ENCODE measurements at places on chromosomes 2 and 18. TPM values are rescaled to one million over a fixed set of nuclear protein-coding genes. Genes with fewer than 3 reads are reported as not detected.

ZBTB7C gene
- 1.4 TPM for total RNA-seq

PROC gene
- total RNA-seq, result 2.6 TPM

PROKR1 gene
- not detected for total RNA-seq

IL1F10 gene
- total RNA-seq, result not detected

IFIH1 gene
- 4.2 TPM for total RNA-seq

- peaks cover 8% of the 10 kb centered on the region for H3K27me3 ChIP-seq
- DNase-seq, result no peak
- peaks cover 8% of the 10 kb centered on the region for H3K4me1 ChIP-seq
- H3K4me3 ChIP-seq, result no peak overlapping the region
- H3K36me3 ChIP-seq, result no peaks in the 10 kb centered on the region
Measured at GRCh38 chr2:80499095-80499494, 194.5 kb upstream of the LRRTM1 start.

GRCh38 chr2:219736209-219736608, 108.8 kb downstream of the SLC4A3 start:
- H3K4me3 ChIP-seq, result no peak overlapping the region
- peaks cover 8% of the 10 kb centered on the region for H3K4me1 ChIP-seq
- no peak overlapping the region for H3K27ac ChIP-seq
- no peaks in the 10 kb centered on the region for H3K27me3 ChIP-seq
- no peak for DNase-seq

- peaks cover 40% of the 10 kb centered on the region for H3K36me3 ChIP-seq
- DNase-seq, result no peak
- H3K27ac ChIP-seq, result peak overlapping the region; percentile 71
- H3K27me3 ChIP-seq, result no peaks in the 10 kb centered on the region
Measured at GRCh38 chr2:160290598-160290997, 90.5 kb upstream of the ITGB6 start.

DNA sequence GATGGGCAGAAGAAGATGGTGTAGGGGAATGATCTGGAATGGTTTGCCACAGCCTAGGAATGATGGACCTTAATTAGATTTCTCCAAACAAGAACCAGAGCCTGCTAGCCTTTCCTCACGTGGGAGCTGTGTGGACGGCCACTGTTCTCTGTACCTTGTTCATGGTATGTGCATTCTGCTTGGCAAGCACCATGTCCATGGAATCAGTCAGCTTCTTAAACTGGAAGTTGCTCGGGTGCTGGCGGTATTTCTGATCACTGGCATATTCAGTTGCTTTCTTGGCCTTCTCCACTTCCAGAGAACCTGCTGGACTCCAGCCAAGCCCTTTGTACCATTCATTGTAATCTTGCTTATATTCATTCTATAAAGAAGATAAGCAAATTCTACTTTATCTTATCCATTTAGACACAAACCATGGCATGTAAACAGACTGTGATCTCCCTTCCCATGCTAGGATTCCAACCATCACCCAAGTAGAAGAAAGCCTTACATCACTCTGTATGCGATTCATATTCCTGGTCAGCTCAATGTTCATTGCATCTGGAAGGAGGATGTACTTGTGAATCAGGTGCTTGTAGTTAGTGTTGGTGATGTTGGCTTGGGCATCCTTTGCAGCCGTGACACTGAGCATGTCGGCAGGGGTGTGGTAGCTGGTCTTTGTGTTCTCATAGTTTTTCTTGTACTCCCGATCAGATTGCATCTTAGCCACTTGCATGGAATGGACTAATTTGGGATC, 78.4 kb downstream of the NEB start:
- peaks cover 2% of the 10 kb centered on the region for H3K36me3 ChIP-seq
- no peak overlapping the region for H3K27ac ChIP-seq
- H3K4me3 ChIP-seq, result no peak overlapping the region
- no peaks in the 10 kb centered on the region for H3K27me3 ChIP-seq

- DNase-seq, result no peak
- peaks cover 3% of the 10 kb centered on the region for H3K27me3 ChIP-seq
- no peak overlapping the region for H3K4me3 ChIP-seq
- no peak overlapping the region for H3K27ac ChIP-seq
- H3K4me1 ChIP-seq, result peaks cover 3% of the 10 kb centered on the region
- H3K36me3 ChIP-seq, result peaks cover 10% of the 10 kb centered on the region
Measured at GRCh38 chr2:206379266-206379665, 64.1 kb upstream of the ADAM23 start.

DNA sequence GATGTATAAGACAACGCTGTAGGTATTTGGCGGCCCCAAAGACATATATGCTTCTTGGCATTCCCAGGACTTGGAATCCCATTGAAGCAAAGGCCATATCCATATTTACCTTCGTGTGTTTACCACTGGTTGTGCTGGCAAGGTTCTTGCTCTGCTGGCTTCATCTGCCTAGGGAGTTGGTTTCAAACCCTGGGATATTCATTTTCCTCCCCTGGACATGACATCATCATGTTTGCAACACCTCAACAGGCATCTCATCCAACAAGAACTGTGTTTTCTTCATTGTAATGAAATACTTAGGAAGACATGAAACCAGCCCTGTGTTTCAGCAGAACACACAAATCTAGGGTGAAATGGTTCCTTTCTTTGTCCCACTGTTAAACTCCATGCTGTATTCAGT, 77.9 kb upstream of the PHLPP1 start:
- H3K4me1 ChIP-seq, result no peaks in the 10 kb centered on the region
- no peak overlapping the region for H3K27ac ChIP-seq
- H3K4me3 ChIP-seq, result no peak overlapping the region
- DNase-seq, result no peak
- H3K27me3 ChIP-seq, result peaks cover 14% of the 10 kb centered on the region
- no peaks in the 10 kb centered on the region for H3K36me3 ChIP-seq

- H3K36me3 ChIP-seq, result peaks cover 8% of the 10 kb centered on the region
- DNase-seq, result no peak
- no peak overlapping the region for H3K4me3 ChIP-seq
- no peaks in the 10 kb centered on the region for H3K27me3 ChIP-seq
Measured at GRCh38 chr2:58098254-58099095, 51.9 kb downstream of the VRK2 start.

DNA sequence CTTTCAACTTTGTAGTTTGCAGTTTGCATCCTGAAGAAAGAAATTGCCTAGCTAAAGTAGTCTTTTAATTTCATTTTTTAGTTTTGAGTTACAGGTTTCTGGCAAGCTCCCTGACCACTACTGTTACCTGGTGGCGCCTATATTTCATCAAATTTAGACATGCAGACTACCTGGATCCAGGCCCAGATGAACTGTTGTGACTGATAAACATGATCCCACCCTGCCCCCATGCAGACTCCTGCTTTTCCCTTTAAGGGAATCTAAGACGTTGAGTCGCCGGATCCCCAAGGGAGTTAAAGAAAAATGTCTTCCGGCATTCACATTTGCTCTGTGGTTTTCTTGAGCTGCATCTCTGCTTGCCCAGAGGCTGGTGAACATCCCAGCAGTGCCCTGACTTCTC, 22.2 kb downstream of the METAP1D start:
- peak overlapping the region; percentile 54 for H3K4me3 ChIP-seq
- H3K27me3 ChIP-seq, result no peaks in the 10 kb centered on the region
- no peak for DNase-seq
- no peaks in the 10 kb centered on the region for H3K36me3 ChIP-seq

- H3K4me3 ChIP-seq, result no peak overlapping the region
- DNase-seq, result no peak
- H3K4me1 ChIP-seq, result peaks cover 11% of the 10 kb centered on the region
- no peaks in the 10 kb centered on the region for H3K27me3 ChIP-seq
Measured at GRCh38 chr2:204026294-204026693, 89.7 kb downstream of the ICOS start.

DNA sequence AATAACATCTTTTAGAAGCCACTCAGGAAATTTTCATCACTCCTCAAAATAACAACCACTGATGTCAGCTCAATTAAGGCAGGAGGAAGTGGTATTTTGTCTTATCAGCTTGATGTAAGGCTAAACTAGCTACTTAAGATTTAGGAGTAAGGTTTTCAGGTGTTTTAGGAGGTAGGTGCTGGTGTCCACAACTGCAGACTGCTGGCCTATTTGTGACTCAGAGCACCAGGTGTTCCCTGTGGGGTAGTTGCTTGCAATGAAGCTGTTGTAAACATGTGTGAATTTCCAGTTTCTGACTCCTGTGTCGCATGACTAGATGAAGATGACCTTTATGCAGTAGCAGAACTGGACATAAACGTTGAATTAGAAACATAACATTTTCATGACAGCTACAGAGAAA, 164.2 kb downstream of the THSD7B start:
- H3K36me3 ChIP-seq, result no peaks in the 10 kb centered on the region
- H3K4me1 ChIP-seq, result no peaks in the 10 kb centered on the region
- H3K27ac ChIP-seq, result no peak overlapping the region
- H3K4me3 ChIP-seq, result no peak overlapping the region

GRCh38 chr2:127371037-127371436, 16.7 kb downstream of the MAP3K2 start:
- H3K4me3 ChIP-seq, result no peak overlapping the region
- H3K4me1 ChIP-seq, result peaks cover 29% of the 10 kb centered on the region
- H3K27me3 ChIP-seq, result no peaks in the 10 kb centered on the region

GRCh38 chr2:36613801-36614200, 15.8 kb upstream of the FEZ2 start:
- no peaks in the 10 kb centered on the region for H3K36me3 ChIP-seq
- no peak overlapping the region for H3K27ac ChIP-seq
- no peak overlapping the region for H3K4me3 ChIP-seq
- no peak for DNase-seq
- no peaks in the 10 kb centered on the region for H3K27me3 ChIP-seq

DNA sequence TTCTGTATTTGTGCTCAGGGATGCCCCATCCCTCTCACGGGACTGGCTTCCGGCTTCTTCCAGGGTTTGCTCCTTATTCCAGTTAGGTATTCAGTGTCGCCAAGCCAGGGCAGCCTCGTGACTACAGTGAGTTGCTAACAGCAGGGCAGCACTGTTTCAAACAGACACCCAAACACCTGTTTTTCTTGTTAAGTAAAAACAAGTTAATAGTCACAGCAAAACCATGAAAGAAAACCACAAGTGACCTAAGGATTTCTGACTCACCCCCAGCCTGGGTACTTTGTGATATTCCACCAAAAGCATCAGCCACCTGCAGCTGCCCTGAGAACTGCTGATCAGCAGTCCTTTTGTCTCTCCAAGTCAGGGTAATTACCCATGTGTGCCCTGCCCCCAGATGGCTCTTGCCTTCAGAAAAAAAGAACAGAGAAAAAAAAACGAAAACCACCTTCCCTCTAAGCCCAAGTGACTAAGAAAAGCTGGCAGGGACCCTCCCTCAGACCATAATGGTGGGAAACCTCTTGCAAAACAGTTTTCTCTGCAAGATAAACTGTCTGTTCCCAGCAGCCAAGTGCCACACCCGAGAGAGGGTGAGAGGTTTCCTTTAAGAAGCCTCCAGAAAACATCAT, 178.2 kb downstream of the ANAPC1 start:
- H3K36me3 ChIP-seq, result no peaks in the 10 kb centered on the region
- DNase-seq, result no peak
- peaks cover 50% of the 10 kb centered on the region for H3K4me1 ChIP-seq
- no peak overlapping the region for H3K4me3 ChIP-seq
- no peaks in the 10 kb centered on the region for H3K27me3 ChIP-seq

- no peak for DNase-seq
- H3K36me3 ChIP-seq, result no peaks in the 10 kb centered on the region
- H3K27me3 ChIP-seq, result no peaks in the 10 kb centered on the region
- H3K4me3 ChIP-seq, result peak overlapping the region; percentile 82
Measured at GRCh38 chr18:77131100-77131651, 1.4 kb downstream of the MBP start.

DNA sequence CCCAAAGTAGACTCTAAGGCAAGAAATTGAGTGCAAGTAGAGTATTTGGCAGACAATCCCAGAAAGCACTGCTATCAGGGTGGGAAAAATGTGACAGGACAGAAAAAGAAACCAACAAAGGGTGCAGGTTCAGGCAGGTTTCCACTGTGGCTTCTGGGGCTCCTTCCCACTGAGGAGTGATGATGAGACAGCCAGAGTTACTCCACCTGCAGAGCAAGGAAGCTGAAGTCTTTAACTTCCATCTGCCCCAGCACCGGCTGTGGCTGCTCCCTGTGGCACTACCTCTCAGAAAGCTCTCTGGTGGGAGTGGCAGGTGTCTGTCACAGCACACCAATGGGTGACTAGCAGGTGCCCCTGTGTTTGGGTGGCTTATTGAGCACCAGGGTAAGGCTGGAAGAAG, 37.6 kb upstream of the ACKR3 start:
- H3K36me3 ChIP-seq, result peaks cover 1% of the 10 kb centered on the region
- no peak overlapping the region for H3K4me3 ChIP-seq
- H3K27me3 ChIP-seq, result no peaks in the 10 kb centered on the region
- no peak for DNase-seq
- no peak overlapping the region for H3K27ac ChIP-seq

DNA sequence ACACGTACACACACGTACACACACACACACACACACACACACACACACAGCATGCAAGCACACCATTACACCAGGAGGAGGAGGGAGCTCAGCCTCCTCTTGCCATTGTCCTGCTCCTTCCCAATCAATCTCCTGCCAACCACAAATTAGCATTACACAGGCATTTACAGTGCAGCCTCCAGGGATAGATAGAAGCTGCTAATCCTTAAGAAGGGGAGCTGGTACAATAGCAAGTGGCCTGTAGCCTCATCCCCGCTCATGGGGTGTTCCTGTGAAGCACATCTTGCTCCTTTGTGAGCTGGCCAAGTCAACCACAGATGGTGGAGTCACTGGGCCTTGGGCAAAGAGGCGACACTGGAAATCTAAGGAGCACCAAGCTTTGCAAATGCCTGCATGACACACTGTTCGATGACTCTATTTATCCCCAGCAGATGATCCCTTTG, 110.3 kb upstream of the PKDCC start:
- H3K27ac ChIP-seq, result peak overlapping the region; percentile 15
- no peaks in the 10 kb centered on the region for H3K27me3 ChIP-seq

GRCh38 chr2:160440888-160441287, 52.7 kb downstream of the RBMS1 start:
- DNase-seq, result no peak
- peaks cover 5% of the 10 kb centered on the region for H3K36me3 ChIP-seq
- peak overlapping the region; percentile 36 for H3K27ac ChIP-seq

GRCh38 chr18:50128506-50129271, 66.3 kb downstream of the MYO5B start:
- H3K27ac ChIP-seq, result no peak overlapping the region
- H3K36me3 ChIP-seq, result no peaks in the 10 kb centered on the region
- no peaks in the 10 kb centered on the region for H3K4me1 ChIP-seq
- DNase-seq, result no peak
- peaks cover 31% of the 10 kb centered on the region for H3K27me3 ChIP-seq

GRCh38 chr18:10057894-10058791, 144.3 kb downstream of the VAPA start:
- H3K4me1 ChIP-seq, result peaks cover 60% of the 10 kb centered on the region
- no peaks in the 10 kb centered on the region for H3K36me3 ChIP-seq
- H3K4me3 ChIP-seq, result peak overlapping the region; percentile 5

DNA sequence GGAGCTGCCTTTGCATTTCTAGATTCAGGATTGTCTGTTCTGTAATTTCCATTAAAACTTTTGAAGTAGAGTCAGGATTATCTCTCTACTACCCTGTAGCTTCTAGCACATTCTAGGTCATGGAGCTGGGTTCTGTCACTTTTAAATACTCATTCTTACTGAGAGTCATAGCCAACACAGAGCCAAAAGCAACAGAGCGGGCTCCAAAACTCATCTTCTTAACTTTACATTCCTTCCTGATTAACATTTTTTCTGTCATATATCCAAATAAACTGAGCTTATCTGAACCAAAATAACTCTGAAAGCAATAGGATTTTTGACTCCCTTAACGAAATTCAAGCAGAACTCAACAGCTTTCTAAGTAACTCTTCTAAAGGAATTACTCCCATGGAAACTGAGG, 12.9 kb downstream of the PREPL start:
- H3K4me3 ChIP-seq, result no peak overlapping the region
- no peaks in the 10 kb centered on the region for H3K27me3 ChIP-seq
- peaks cover 4% of the 10 kb centered on the region for H3K36me3 ChIP-seq

GRCh38 chr2:166972418-166972817, 84.1 kb downstream of the XIRP2 start:
- H3K27ac ChIP-seq, result no peak overlapping the region
- no peaks in the 10 kb centered on the region for H3K36me3 ChIP-seq
- peaks cover 6% of the 10 kb centered on the region for H3K4me1 ChIP-seq
- DNase-seq, result no peak
